ENCODE measurements at places on chromosomes 2 and 18.

GRCh38 chr2:98029718-98030222, 34.0 kb upstream of the TMEM131 start:
- DNase-seq = no peak

GRCh38 chr2:18998491-18998890, 359.9 kb downstream of the OSR1 start:
- no peak for DNase-seq

GRCh38 chr2:60054571-60055340, 498.7 kb downstream of the BCL11A start:
- no peak for DNase-seq

- DNase-seq = no peak
These were observed 421 bp upstream of the VAMP5 start for GRCh38 chr2:85583667-85584353.

DNA sequence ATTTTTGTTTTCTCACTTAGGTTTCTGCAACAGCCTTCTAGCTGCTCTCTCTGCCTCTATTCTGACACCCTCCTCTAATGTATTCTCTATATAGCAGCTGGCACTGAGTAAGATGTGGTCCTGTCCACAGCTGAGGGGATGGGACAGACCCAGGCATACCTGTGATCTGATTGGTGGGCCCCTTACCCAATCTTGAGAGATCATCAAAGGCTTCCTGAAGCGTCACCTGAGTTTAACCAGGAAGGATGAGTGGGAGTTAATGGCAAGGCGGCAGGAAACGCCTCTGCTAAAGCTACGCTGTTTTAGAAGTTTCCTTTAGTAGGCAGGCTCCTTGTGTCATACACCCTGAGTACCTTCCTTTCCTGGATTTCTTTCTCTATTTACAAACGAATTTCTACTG, 5.7 kb upstream of the TET3 start:
- DNase-seq = no peak

GRCh38 chr2:65214361-65214760, 13.3 kb upstream of the ACTR2 start:
- no peak for DNase-seq

GRCh38 chr2:24046599-24046929, 627 bp downstream of the WDCP start:
- DNase-seq = no peak

DNA sequence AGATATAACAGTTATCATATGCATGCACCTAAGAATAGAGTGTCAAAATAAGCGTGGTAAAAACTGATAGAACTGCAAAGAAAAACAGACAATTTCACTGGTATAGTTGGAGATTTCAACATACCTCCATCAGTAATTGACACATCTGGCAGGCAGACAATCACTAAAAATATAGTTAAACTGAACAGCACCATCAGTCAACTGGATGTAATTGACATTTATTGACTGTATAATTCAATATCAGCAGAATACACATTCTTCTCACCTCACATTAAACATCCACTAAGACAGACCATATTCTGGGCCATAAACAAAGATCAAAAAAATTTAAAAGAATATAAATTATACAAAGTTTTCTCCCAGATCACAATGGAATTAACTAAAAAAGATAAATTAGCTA, 378.5 kb upstream of the RGPD4 start:
- no peak for DNase-seq

GRCh38 chr2:25617948-25618646, 55.3 kb downstream of the DTNB start:
- no peak for DNase-seq

Measured in NCI-H2029 treated with DMSO at 0.1 percent for 48 hours (cell line).